Dermis blood vessel endothelial cell (primary cell): ENCODE measurements at places on chromosomes 7 and 10. TPM values are rescaled to one million over a fixed set of nuclear protein-coding genes. Genes with fewer than 3 reads are reported as not detected.

The HYAL4 gene
- 0.33 TPM in 1 of 2 replicates, not detected in the other for total RNA-seq

The DRGX gene
- total RNA-seq: not detected in 2 replicates

The ADAM8 gene
- total RNA-seq: 0.14 and 0.68 TPM in 2 replicates

The ARHGEF5 gene
- total RNA-seq: 0.17 and 0.28 TPM in 2 replicates

The TBC1D12 gene
- 20.5 and 28.4 TPM in 2 replicates for total RNA-seq

The MAGI2 gene
- total RNA-seq: 1.8 and 2.4 TPM in 2 replicates

The OIT3 gene
- total RNA-seq: 0.34 TPM in 1 of 2 replicates, not detected in the other

The SPDYE8 gene
- not detected in 2 replicates for total RNA-seq

The AASS gene
- total RNA-seq: 39.7 and 44.5 TPM in 2 replicates

The GIMAP7 gene
- 111 and 145 TPM in 2 replicates for total RNA-seq

The ZNF727 gene
- total RNA-seq: under 0.01 and 0.14 TPM in 2 replicates

The CPVL gene
- 0.93 and 5.6 TPM in 2 replicates for total RNA-seq
